Thyroid gland (tissue), 4 donors: ENCODE measurements at places on chromosomes 12 and 14. TPM values are rescaled to one million over a fixed set of nuclear protein-coding genes. Genes with fewer than 3 reads are reported as not detected.
A peak's percentile ranks its signal among the peaks of the same experiment; 100 is the strongest.

- H3K27ac ChIP-seq = peak overlapping the region; percentile 74
- H3K36me3 ChIP-seq = no peaks in the 10 kb centered on the region
- no peak overlapping the region for H3K4me3 ChIP-seq
- peaks cover 28% of the 10 kb centered on the region for H3K4me1 ChIP-seq
- no peaks in the 10 kb centered on the region for H3K27me3 ChIP-seq
- no peak for DNase-seq
These were observed 11.7 kb downstream of the CAMKK2 start for GRCh38 chr12:121284551-121285390.

DNA sequence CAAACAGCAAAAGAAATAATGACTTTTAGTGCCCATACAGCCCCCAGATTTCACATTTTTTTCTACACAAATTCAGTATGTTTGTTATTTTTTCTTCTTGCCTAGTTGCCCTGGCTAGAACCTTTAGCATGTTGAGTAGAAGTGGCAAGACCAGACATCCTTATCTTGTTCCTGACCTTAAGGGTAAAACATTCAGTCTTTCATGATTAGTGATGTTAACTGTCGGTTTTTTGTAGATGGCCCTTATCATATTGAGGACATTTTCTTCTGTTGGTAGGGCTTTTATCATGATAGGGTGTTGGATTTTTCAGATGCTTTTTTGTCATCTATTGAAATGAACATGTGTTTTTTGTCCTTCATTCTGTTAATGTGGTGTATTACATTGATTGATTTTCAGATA lies 17.1 kb downstream of the IRAK3 start:
- H3K4me1 ChIP-seq = no peaks in the 10 kb centered on the region
- no peaks in the 10 kb centered on the region for H3K27me3 ChIP-seq
- H3K27ac ChIP-seq = no peak overlapping the region
- DNase-seq = no peak
- H3K36me3 ChIP-seq = no peaks in the 10 kb centered on the region

- H3K4me3 ChIP-seq = no peak overlapping the region
- no peak for DNase-seq
- H3K27ac ChIP-seq = no peak overlapping the region
- no peaks in the 10 kb centered on the region for H3K27me3 ChIP-seq
- no peaks in the 10 kb centered on the region for H3K4me1 ChIP-seq
These were observed 91.7 kb upstream of the DIO3 start for GRCh38 chr14:101469382-101470247.

- H3K27me3 ChIP-seq = no peaks in the 10 kb centered on the region
- peaks cover 4% of the 10 kb centered on the region for H3K4me1 ChIP-seq
- H3K36me3 ChIP-seq = no peaks in the 10 kb centered on the region
- peak; percentile 12 for DNase-seq
- no peak overlapping the region for H3K4me3 ChIP-seq
These were observed 12.3 kb upstream of the DLK1 start for GRCh38 chr14:100714258-100714892.

GRCh38 chr14:76313303-76313702 lies 62.6 kb upstream of the ESRRB start:
- no peaks in the 10 kb centered on the region for H3K4me1 ChIP-seq
- no peak overlapping the region for H3K4me3 ChIP-seq
- no peak for DNase-seq
- H3K36me3 ChIP-seq = no peaks in the 10 kb centered on the region

- no peak overlapping the region for H3K27ac ChIP-seq
- no peak overlapping the region for H3K4me3 ChIP-seq
- H3K4me1 ChIP-seq = peaks cover 11% of the 10 kb centered on the region
- H3K27me3 ChIP-seq = no peaks in the 10 kb centered on the region
These were observed 12.4 kb downstream of the MTRFR start for GRCh38 chr12:123245678-123246077.

DNA sequence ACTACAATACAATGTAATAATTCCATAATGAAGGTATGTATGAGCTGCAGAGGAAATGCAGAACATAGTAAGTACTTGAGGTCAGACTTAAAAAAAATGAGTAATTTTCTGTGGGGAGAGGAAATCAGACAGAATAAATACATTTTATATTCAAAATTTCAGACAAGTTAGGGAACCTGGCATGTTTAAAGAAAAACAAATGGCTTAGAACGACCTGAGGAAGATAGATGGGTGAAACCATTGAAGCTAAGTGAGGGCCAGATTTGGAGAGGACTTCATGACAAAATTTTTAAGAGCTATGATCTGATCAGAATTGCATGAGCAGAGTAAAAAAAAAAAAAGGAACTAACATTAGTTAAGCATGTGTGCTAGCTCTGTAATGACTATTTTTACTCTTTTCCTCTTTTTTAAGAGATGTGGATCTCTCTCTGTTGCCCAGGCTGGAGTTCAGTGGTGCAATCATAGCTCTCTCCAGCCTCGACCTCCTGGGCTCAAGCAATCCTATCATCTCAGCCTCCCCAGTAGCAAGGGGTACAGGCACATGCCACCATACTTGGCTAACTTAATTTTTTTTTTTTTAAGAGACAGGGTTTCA lies 157.6 kb upstream of the PDE3A start:
- DNase-seq = no peak
- no peaks in the 10 kb centered on the region for H3K27me3 ChIP-seq
- H3K4me1 ChIP-seq = peaks cover 16% of the 10 kb centered on the region
- H3K27ac ChIP-seq = no peak overlapping the region
- H3K4me3 ChIP-seq = no peak overlapping the region

- peaks cover 14% of the 10 kb centered on the region for H3K4me1 ChIP-seq
- H3K27me3 ChIP-seq = no peaks in the 10 kb centered on the region
- no peak overlapping the region for H3K4me3 ChIP-seq
- DNase-seq = no peak
- no peak overlapping the region for H3K27ac ChIP-seq
These were observed 6.0 kb upstream of the DACT1 start for GRCh38 chr14:58631732-58632131.

DNA sequence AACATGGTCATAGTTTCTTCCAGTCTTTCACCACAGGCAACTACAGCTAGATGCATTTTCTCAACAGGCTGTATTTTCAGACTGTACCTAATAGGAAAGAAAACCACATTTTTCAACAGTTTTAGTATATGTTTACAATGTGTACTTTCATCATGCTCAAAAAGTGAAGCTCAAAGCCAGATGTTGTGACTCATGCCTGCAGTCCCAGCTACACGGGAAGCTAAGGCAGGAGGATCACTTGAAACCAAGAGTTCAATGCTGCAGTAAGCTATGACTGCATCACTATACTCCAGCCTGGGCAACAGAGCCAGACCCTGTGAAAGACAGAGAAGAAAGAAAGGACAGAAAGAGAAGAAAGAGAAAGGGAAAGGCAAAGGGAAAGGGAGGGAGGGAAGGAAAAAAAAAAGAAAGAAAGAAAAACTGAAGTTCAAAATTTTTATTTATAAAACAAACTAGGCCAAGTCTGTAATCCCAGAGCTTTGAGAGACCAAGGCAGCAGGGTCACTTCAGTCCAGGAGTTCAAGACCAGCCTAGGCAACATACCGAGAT lies 25.5 kb downstream of the GXYLT1 start:
- no peak overlapping the region for H3K4me3 ChIP-seq
- no peak overlapping the region for H3K27ac ChIP-seq
- DNase-seq = no peak
- H3K4me1 ChIP-seq = no peaks in the 10 kb centered on the region
- H3K27me3 ChIP-seq = no peaks in the 10 kb centered on the region
- no peaks in the 10 kb centered on the region for H3K36me3 ChIP-seq

GRCh38 chr12:26688344-26688904 lies 144.6 kb downstream of the ITPR2 start:
- H3K4me1 ChIP-seq = no peaks in the 10 kb centered on the region
- no peak overlapping the region for H3K4me3 ChIP-seq
- H3K27me3 ChIP-seq = no peaks in the 10 kb centered on the region
- H3K27ac ChIP-seq = no peak overlapping the region
- no peak for DNase-seq

- no peaks in the 10 kb centered on the region for H3K27me3 ChIP-seq
- no peak overlapping the region for H3K4me3 ChIP-seq
- H3K36me3 ChIP-seq = no peaks in the 10 kb centered on the region
These were observed 122.0 kb upstream of the DHRS4 start for GRCh38 chr14:23831596-23831995.

DNA sequence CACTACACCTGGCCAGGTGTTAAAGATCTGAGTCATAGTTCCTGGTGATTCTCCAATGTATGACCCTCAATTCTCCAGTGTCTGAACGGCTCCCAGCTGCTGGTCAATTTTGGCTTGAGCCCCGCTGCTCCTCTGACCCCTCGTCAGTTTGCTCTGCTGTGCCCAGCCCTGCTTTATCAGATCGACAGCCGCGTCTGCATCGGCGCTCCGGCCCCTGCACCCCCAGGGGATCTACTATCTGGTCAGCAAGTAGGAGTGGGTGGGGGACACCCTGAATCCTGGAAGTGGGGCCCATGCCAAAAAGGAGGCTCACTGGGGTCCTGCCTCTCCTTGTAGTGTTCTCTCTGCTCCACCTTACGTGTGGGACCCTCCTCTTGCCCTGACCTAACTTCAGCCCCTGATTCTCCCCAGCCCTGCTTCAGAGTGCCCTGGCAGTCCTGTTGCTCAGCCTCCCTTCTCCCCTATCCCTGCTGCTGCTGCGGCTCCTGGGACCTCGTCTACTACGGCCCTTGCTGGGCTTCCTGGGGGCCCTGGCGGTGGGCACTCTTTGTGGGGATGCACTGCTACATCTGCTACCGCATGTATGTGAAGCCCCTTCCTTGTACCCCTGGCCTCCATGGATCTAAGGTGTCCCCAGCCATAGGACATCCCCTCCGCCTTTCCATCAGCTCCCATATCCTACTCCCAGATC lies 5.0 kb downstream of the SLC39A5 start:
- H3K27ac ChIP-seq = no peak overlapping the region
- DNase-seq = no peak
- H3K36me3 ChIP-seq = peaks cover 8% of the 10 kb centered on the region
- no peaks in the 10 kb centered on the region for H3K27me3 ChIP-seq
- no peaks in the 10 kb centered on the region for H3K4me1 ChIP-seq

GRCh38 chr12:56461235-56462159 lies 6.9 kb upstream of the SPRYD4 start:
- no peaks in the 10 kb centered on the region for H3K27me3 ChIP-seq
- DNase-seq = no peak
- peaks cover 6% of the 10 kb centered on the region for H3K4me1 ChIP-seq
- H3K4me3 ChIP-seq = no peak overlapping the region
- H3K27ac ChIP-seq = no peak overlapping the region

DNA sequence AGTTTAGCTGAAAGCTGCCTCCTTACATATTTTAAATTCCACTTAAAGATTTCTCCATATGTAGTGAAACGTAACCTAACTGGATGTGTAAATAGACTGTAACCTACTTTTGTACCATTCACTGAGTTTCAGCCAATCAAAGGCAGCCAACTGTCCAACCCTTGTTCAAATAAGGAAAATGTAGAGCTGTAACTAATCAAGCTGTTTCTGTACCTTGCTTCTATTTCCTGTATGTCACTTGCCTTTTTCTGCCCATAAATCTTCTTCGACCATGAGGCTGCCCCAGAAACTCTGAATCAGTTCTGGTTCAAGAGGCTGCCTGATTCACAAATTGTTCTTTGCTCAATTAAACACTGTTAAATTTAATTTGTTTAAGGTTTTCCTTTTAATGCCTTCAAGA lies 6.3 kb downstream of the SLC7A8 start:
- H3K27me3 ChIP-seq = no peaks in the 10 kb centered on the region
- H3K27ac ChIP-seq = no peak overlapping the region
- no peaks in the 10 kb centered on the region for H3K36me3 ChIP-seq
- H3K4me3 ChIP-seq = no peak overlapping the region

DNA sequence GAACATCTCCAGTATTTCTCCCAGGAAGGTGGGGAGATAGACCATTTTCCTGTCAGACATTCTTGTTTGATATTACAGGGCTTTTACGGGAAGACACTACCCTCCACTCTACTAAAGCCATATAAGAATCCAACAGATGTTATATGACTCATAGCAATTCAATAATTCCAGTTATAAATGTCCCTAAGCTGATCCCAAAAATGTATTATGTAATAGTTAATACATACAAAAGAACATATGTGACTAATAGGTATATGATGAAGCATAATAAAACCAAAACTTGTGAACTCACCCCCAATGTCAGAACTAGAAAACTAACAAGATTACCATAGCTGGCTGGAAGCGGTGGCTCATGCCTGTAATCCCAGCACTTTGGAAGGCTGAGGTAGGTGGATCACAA lies 84.2 kb downstream of the EFCAB11 start:
- H3K4me1 ChIP-seq = no peaks in the 10 kb centered on the region
- no peak for DNase-seq
- H3K27ac ChIP-seq = no peak overlapping the region
- H3K36me3 ChIP-seq = no peaks in the 10 kb centered on the region

GRCh38 chr12:126510630-126511029 lies 1445.4 kb downstream of the AACS start:
- no peak overlapping the region for H3K27ac ChIP-seq
- H3K4me1 ChIP-seq = no peaks in the 10 kb centered on the region
- no peaks in the 10 kb centered on the region for H3K36me3 ChIP-seq
- H3K4me3 ChIP-seq = no peak overlapping the region

- H3K36me3 ChIP-seq = no peaks in the 10 kb centered on the region
- peak within 1 kb of the TSS; percentile 91 for H3K27ac ChIP-seq
- peaks cover 46% of the 10 kb centered on the region for H3K4me1 ChIP-seq
- H3K27me3 ChIP-seq = no peaks in the 10 kb centered on the region
These were observed at the start of gene MAP3K12 for GRCh38 chr12:53499266-53500141. Gene MAP3K12 (minus strand): TSS chr12:53499458. CDS start chr12:53487391, 12,067 bp downstream.

GRCh38 chr12:113955109-113955970 lies 10.8 kb downstream of the RBM19 start:
- no peak overlapping the region for H3K27ac ChIP-seq
- peaks cover 80% of the 10 kb centered on the region for H3K36me3 ChIP-seq
- H3K4me3 ChIP-seq = no peak overlapping the region
- H3K4me1 ChIP-seq = no peaks in the 10 kb centered on the region

DNA sequence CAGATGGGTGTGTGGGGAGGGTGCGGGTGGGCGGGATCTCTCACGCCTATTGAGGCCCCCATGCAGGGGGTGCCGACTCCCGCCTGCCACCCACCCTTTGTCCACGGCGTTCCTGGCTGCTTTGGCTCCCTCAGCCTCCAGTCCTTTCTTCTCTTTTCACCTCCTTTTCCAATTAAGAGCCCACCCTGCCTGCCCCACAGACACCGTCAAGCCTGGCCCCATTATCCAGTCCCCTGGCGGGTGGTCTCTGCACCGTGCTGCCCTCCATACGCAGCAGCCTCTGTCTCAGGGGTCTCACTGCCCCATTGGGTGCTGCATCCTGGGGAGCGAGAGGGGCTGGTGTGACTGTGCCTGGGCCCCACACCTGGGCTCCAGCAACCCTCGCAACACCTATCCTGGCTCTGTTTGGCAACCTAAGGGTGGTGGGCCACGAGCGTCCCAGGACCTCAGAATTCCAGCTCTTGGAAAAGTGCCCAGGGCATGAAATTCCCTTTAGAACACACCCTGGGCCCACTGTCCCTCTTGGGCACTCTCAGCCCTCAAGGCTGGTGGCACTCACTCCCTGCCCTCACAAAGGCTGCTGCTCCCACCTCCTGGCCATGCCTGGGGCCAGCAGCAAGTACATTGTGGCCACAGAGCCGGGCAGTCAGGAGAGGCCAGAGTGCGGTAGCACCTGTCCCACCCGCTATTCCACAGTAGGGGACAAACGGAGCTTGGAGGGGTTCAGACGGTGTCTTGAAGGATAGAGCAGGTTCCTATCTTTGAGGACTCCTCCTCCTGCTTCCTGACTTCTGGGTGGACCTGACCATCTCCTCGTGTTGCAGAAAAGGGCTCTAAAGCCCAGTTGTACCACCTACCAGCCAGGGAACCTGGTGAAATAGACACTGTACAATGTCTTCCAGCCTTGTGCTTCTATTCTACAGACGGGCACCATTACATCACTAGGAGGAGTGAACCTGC lies 114.1 kb downstream of the KIF26A start:
- no peaks in the 10 kb centered on the region for H3K4me1 ChIP-seq
- no peaks in the 10 kb centered on the region for H3K36me3 ChIP-seq
- no peak overlapping the region for H3K4me3 ChIP-seq
- no peak for DNase-seq
- no peaks in the 10 kb centered on the region for H3K27me3 ChIP-seq

AVPR1A gene
- total RNA-seq = 17.0 TPM

PTCSC3 gene
- 21.0 TPM for total RNA-seq

OVCH1 gene
- 0.22 TPM for total RNA-seq

LIN7A gene
- 21.4 TPM for total RNA-seq

ZNF385A gene
- total RNA-seq = 29.0 TPM
